NCI-H1694 (cell line): ENCODE measurements at places on chromosomes 7 and 10.

- DNase-seq: no peak
These were observed 66.7 kb downstream of the EMX2 start for GRCh38 chr10:117609095-117609795.

DNA sequence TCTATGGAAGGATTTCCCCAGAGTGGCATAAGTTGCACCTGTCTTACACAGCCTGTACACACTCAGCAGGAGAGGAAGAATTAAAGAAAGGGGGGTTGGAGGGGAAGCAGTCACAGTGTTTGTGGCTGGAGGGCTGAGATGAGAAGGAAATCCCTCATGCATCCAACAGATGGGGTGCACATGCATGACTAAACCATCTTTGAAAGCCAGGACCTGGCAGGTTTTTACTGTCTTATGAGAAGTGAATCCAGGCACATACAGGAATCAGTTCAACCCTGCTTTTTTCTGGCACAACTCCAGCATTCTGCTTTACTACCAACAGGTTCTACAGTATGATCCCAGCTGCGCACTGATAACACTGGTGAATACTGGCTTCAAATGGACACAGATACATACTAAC, 107.7 kb downstream of the CACNA2D1 start:
- DNase-seq: peak; percentile 100

GRCh38 chr10:129866894-129867293, 97.2 kb downstream of the EBF3 start:
- DNase-seq: no peak

GRCh38 chr10:33653584-33654367, 319.3 kb upstream of the NRP1 start:
- DNase-seq: no peak
